ENCODE measurements at places on chromosomes 2 and 18. TPM values are rescaled to one million over a fixed set of nuclear protein-coding genes. Genes with fewer than 3 reads are reported as not detected.

SLC5A7 gene
- total RNA-seq: not detected

VAPA gene
- total RNA-seq: 109 TPM

GRCh38 chr2:119173556-119174060 lies 15.1 kb upstream of the C1QL2 start:
- H3K27ac ChIP-seq: no peak overlapping the region
- no peak overlapping the region for H3K4me3 ChIP-seq
- no peaks in the 10 kb centered on the region for H3K27me3 ChIP-seq
- H3K36me3 ChIP-seq: no peaks in the 10 kb centered on the region
- no peaks in the 10 kb centered on the region for H3K4me1 ChIP-seq
- DNase-seq: no peak

GRCh38 chr2:132383956-132384355 lies 32.6 kb upstream of the GPR39 start:
- no peaks in the 10 kb centered on the region for H3K27me3 ChIP-seq
- no peak overlapping the region for H3K27ac ChIP-seq
- no peak for DNase-seq
- no peaks in the 10 kb centered on the region for H3K4me1 ChIP-seq
- no peak overlapping the region for H3K4me3 ChIP-seq
- no peaks in the 10 kb centered on the region for H3K36me3 ChIP-seq

RPL37A gene
- 493 TPM for total RNA-seq

DNA sequence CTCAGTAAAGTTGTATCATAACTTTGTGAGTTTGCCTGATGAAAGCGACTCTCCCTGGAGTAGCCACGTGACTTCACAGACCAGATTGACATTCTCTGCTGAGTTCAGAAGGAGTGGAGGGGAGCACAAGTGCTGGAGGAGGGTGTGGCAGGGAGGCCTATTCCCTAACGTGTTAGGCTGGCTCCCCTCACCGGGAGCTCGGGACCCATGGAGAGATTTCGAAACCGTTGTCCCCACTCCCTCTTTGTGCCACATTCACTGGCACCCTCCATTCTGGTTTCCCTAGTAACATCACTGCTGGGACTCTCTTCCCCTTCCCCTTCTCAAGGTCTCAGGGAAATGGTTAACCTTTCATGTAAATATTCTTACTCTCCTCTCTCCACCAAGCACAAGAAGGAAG lies 279.9 kb downstream of the ALPK2 start:
- no peak for DNase-seq
- no peaks in the 10 kb centered on the region for H3K27me3 ChIP-seq
- no peaks in the 10 kb centered on the region for H3K4me1 ChIP-seq
- H3K4me3 ChIP-seq: no peak overlapping the region
- no peaks in the 10 kb centered on the region for H3K36me3 ChIP-seq
- no peak overlapping the region for H3K27ac ChIP-seq

GRP gene
- total RNA-seq: not detected

GRCh38 chr18:72197591-72197990 lies 346.6 kb downstream of the CBLN2 start:
- DNase-seq: no peak
- no peaks in the 10 kb centered on the region for H3K4me1 ChIP-seq
- H3K36me3 ChIP-seq: no peaks in the 10 kb centered on the region
- no peak overlapping the region for H3K27ac ChIP-seq
- H3K27me3 ChIP-seq: no peaks in the 10 kb centered on the region
- H3K4me3 ChIP-seq: no peak overlapping the region

CD8B gene
- total RNA-seq: not detected

DNA sequence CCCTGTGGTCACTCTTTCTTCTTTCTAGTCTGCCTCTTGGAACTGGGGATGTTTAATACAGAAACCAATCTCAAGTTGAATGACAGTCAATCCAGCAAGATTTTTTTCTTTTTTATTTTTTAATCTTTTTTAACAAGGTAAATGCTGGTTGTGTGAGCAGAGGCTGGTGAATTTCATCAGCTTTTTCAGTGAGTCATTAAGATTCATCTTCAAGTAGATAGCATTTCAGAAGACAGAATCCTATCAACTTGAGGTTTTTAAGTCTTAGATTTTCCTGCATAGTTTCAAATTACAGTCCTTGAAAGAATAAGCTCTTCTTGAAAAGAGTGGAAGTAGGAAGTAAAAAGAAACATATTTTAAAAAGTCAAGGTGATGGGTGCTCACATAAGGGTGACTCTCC lies 12.4 kb downstream of the SLC8A1 start:
- no peaks in the 10 kb centered on the region for H3K27me3 ChIP-seq
- peaks cover 8% of the 10 kb centered on the region for H3K4me1 ChIP-seq
- no peak overlapping the region for H3K4me3 ChIP-seq
- H3K36me3 ChIP-seq: no peaks in the 10 kb centered on the region

Measured in ascending aorta (tissue), 2 donors.